ENCODE measurements at places on chromosomes 12 and 14.
A peak's percentile ranks its signal among the peaks of the same experiment; 100 is the strongest.

GRCh38 chr12:26402648-26403047 lies 207.3 kb downstream of the SSPN start:
- DNase-seq = no peak

- DNase-seq = no peak
These were observed 23.6 kb downstream of the MMAB start for GRCh38 chr12:109549613-109550270.

- no peak for DNase-seq
These were observed 91.6 kb downstream of the FOXN3 start for GRCh38 chr14:89325299-89325883.

DNA sequence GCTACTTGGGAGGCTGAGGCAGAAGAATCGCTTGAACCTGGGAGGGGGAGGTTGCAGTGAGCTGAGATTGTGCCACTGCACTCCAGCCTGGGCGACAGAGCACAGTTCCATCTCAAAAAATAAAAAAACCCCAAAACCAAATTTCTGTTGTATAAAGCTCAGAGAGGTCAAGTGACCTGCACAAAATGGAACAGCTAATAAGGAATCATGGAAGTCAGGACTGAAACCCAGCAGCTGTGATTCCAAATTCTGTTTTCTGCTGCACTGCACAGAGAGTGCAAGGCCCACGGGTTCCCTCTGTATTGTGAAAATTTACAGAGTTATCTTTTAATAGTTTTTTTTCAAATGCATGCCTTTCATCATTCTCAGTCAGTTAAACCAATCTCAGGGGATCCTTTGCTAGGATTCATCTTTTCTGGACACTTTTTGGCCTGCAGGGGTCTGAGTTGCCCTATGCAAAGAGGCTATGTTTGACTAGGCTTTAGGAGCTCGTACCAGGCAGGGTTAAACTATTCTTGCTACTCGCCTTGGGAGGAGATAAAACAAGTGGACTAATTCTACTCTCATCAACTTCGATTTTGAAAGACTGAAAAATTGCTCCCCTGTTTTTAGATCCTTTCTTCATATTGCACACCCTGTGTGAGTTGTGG lies 26.1 kb upstream of the AACS start:
- no peak for DNase-seq

- no peak for DNase-seq
These were observed 39.1 kb upstream of the FRS2 start for GRCh38 chr12:69430942-69431590.

- no peak for DNase-seq
These were observed 28.5 kb upstream of the GALNT16 start for GRCh38 chr14:69231486-69231885.

DNA sequence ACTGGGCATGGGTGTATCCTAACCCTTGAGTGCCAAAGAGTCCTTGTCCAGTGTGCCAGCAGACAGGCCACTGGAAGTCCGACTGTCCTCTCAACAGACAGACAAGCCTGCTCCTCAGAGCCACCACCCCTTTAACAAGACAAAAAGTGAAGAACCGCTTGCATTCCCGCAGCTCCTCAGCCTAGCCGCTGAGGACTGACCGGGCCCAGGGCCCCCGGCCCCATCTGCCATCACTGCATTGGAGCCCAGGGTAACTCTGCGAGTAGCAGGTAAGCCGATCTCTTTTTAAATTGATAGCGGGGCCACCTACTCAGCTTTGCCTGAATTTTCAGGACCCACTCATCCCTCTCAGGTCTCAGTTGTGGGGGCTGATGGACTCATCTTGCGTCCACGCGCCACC lies 68.9 kb downstream of the MOK start:
- DNase-seq = no peak

- DNase-seq = no peak
These were observed 121.3 kb upstream of the MAX start for GRCh38 chr14:65223636-65224035.

DNA sequence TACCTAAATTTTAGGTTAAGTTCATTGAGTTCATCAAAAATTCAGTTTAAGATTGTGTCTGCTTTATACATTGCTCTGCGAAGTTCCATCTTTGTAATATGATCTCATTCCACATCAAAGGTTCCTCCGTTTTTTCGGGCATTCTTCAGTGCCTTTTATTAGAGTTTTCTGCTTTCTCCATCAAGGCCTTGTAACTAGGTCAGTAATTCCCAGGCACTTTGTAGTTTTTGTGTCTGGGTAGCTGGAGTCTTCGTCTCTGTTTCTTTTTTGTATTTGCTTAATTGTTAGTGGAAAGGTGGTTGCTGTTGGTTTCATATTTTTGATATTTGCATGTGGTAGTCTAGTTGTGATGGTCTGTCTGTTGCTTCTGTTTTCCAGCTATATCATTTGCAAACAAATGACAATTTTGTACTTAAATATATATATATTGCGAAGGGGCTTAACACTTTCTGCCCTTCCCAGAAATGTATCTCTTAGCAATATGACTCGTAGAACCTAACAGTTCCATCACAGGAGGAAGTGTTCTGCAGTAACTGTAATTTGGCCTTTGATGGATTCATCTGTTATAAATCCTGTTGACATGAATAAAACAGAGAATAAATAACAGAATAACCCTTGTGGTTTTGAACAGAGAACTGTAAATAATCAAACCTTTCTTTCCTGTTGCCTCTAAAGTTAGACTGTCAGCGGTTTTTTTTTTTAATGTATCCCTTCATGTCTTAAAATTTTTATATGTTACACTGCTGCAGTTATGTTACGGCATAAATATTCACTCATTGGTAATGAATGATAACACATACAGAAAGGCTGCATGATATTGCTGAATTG lies 88.4 kb upstream of the DYNC1H1 start:
- DNase-seq = no peak

GRCh38 chr14:93073910-93074769 lies 41.6 kb downstream of the ITPK1 start:
- DNase-seq = no peak

DNA sequence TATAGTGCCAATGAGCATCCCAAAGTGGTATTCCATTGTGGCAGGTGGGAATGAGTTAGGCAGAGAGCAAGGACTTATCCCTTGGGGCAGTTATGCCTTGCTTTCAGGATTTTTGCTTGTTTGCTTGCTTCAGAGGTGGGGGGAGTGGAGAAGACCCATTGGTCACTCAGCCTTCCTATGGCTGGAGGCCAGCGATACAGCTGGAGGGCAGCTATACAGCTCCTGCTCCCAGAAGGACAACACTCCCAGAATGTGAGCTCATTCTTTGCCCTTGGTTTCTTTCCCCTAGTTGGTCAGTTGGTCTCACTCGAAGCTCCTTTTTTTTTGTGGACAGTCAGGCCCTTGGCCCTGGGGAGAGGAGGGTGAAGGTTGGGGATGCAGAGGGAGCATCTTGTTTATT lies 14.5 kb downstream of the KRT83 start:
- no peak for DNase-seq

GRCh38 chr14:51211149-51211548 lies 28.9 kb upstream of the TMX1 start:
- DNase-seq = no peak

GRCh38 chr12:125540580-125541204 lies 475.5 kb downstream of the AACS start:
- DNase-seq = no peak

GRCh38 chr12:62783881-62784280 lies 151.1 kb downstream of the PPM1H start:
- DNase-seq = no peak

DNA sequence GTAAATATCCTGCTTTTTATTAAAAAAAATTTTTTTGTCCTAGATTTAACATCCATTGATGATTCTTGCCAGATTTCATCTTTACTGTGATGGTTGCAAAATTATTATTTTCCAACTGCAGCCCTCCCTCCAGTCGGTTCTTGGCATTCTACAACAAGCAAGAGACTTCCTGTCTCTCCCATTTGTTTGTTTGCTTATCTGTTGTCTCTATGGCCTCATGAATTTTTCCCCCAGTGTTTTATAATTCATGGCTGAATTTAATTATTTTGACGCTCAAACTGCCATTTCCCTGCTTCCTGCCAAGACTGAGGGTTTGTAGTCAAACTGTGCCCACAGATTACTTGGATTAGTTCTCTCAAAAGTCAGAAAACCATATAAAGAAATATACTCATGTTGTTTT lies 25.9 kb downstream of the CGRRF1 start:
- DNase-seq = no peak

DNA sequence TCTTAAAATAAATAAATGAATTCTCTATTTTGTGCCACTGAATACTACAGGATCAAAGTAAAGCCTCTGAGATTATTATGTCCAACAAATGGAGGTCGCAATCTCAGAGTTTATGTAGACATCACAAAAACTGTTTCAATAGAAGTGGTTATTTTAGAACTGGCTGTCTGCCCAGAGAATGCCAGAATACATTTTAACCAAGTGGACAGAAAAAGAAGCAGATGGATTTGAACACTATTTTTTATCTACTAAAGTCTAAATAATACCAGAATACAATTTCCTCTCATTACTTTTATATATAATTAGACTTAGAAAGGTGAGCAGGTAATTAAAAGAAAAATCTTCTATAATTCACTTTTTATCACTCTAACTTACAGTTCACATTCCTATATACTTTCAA lies 118.3 kb downstream of the MED13L start:
- no peak for DNase-seq

- no peak for DNase-seq
These were observed 252.4 kb upstream of the EGLN3 start for GRCh38 chr14:34203251-34203722.

DNA sequence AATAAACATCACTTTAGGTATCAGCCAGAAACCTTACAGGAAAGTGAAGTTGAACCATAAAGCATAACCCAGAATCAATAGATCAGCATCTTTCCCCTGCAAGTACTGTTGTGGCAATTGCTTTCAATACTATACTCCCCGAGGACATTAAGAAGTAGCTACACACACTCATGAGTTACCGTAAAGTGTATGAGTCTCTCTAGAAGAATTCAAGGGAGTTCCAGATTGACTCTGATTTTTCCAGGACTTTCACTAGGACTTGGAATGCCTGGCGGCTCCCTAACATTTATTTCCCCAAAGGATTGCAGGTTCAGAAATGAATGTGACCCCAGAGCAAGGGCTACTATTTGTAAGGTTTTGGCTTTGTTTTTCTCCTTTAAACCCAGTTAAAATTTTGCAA lies 465.4 kb upstream of the MDGA2 start:
- no peak for DNase-seq

DNA sequence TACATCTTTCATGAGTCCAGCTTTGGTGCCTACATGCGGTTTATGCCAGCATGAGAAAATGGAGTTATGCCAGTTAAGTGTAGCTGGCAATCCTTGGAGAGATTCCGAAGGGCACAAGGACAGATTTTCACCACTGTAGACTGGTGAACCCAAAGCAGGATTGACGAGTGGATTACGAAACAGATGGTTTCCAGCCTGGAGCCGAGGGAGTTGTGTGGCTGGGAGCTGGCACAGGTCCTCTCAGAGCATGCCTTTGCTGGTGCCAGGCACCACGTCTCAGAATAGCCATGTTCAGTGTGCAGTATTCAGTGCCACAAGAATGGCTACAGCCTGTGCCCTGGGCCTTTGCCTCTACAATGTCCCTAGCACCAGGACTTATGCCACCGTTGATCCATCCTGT lies 13.2 kb downstream of the KCNH3 start:
- no peak for DNase-seq

GRCh38 chr12:124453419-124454351 lies 113.7 kb downstream of the NCOR2 start:
- peak; percentile 48 for DNase-seq

DNA sequence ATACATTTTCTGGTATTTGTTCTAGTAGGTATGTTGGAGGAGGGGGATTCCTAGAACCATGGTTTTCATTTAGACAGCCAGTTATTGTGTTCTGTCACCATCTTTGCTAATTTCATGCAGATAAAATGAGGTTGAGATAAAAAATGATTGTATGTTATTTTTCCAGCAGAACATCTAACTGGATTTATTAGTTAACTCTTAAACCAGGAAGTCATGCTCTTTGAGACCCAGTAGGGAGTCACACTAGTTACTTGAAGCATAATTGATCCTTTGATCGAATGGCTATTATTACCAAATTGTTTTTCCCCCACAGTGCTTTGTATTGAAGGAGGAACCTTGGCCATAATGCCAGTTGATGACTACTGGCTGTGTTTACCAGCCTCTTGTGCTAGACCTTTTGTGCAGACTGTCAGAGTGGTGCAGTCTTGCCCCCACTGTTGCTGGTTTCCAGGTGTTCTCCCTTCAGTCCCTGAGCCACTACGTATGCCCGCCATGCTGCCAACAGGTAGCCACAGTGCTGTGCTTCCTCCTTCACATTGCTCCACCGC lies 6.0 kb downstream of the EID3 start:
- no peak for DNase-seq

GRCh38 chr14:64200170-64200569 lies 94.0 kb downstream of the ESR2 start:
- no peak for DNase-seq

GRCh38 chr12:18320036-18320617 lies 58.8 kb downstream of the PIK3C2G start:
- no peak for DNase-seq

GRCh38 chr12:128810182-128811127 lies 13.3 kb downstream of the SLC15A4 start:
- DNase-seq = no peak

DNA sequence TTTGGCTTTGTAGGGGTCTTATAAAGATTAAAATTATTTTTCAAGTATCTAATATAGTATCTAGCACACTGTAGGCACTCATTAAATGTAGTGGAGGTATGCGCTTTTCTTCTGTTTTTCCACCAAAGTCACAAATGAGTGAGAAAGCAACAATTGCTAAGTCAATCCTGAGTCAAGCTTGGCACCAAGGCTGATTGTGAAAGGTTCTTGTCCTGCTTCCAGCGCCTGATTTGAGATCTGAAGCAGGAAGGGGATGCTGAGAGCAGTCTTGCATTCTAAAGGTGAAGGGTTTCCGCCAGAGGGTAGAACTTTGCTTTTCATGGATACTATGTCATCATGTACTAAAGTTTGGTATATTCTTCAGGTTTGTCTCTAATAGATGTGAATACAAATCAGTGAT lies 64.9 kb upstream of the DAAM1 start:
- no peak for DNase-seq

DNA sequence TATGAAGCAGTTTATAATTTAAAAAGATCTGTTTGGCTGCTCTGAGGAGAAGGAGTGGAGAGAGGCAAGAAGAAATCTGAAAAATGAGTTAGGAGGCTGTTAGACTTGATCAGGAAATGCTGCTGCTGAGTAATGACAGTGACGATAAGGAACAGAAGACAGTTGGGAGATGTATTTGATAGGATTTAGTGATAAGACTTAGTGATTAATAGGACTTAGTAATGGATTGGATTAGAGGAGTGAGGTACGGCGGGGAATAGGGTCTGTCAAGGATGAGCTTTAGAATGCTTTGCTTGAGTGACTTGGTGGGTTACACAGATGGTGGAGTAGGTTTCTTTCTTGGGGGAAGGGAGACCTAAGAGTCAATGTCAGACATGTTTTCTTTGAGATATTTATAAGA lies 31.7 kb downstream of the UNC79 start:
- DNase-seq = no peak

DNA sequence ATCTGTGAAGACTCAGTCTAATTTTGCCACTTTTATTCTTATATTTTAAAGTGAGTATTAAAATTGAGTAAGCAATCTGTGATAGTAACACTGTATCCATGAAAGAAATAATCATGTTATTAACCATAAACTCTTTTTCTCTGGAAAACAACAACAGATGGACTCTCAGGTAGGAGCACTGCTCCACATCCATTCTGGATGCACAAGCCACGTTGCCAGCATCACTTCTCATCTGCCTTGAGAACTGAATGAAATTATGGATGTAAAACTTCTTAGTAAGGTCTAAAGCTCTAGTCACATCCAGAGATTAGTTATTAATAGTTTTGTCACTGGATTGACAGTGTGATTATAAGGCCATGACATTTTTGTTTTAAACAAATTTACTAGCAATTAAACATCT lies 489.1 kb upstream of the SYT1 start:
- no peak for DNase-seq
